Hematopoietic multipotent progenitor cell treated with erythropoietin and hydrocortisone succinate and interleukin-3 and kit ligand, for 8 days (in vitro differentiated cells): ENCODE measurements at places on chromosomes 7 and 10.
A peak's percentile ranks its signal among the peaks of the same experiment; 100 is the strongest.

GRCh38 chr7:51253157-51253556 is 63.5 kb downstream of the COBL start:
- DNase-seq, result no peak

DNA sequence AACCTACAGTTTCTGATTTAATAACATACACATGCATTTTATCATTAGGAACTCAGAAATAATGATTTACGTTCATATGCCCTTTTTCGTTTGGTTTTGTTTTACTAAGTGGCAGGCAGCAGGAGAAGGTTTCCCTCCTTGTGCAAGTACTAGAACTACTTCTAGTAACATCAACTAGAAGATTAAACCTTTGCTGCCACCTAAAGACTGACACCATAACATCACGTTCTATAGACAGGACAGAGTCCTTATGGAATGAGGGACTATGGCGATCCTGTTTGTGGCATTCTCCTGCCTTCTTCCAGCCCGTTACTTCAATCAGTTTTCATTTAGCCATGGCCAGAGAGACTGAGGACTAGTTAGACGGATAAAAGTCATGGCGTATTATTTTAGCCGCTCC is 53.2 kb downstream of the GAD2 start:
- DNase-seq, result peak; percentile 27

DNA sequence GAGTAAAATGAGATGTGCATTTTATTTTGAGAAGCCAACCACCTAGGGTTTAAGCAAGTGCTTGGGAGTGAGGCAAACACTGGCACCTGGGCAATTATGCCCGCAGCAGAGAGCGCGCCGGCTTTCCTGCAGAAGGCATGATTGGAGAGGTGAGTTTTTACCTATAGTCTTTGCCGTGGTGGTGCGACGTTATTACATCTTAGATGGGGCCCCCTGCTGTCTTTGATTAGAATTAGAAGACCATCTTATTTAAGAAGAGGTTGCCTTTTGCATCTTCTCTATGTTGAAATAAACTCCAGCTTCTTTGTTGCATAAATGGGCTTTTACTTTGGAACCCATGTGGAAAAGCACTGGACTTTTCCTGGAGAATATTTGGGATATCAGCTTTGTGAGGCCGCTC is 409.5 kb downstream of the GLRX3 start:
- DNase-seq, result no peak

DNA sequence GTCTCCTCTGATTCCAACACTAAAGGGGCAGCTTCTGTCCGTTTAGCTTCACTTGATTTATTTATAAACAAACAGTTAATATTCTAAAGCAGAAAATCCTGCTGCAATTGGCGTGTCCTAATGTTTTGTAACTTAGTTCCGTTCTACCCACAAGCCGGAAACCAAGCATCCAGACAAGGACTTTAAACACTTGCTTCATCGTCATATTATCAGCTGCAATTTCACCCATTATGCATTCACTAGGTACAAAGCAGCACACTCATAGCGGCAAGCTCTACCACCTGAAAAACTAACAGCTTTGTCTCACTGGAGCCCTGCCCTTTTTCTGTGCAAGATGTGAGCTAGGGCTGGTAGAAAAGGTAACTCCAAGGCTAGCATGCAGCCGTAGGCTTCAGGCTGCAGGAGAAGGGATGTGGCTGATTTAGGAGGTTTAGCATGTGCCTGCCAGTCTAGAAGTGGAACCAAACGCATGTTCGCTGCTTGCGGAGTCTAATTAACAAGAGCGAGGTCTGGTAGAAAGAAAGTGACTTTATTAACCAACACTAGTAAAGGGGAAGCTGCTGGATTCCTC is 43.7 kb upstream of the BPGM start:
- DNase-seq, result no peak

- no peak for DNase-seq
Observed at GRCh38 chr7:70630818-70631457, 501.0 kb upstream of the GALNT17 start.

GRCh38 chr7:38323156-38323555 is 49.7 kb upstream of the TARP start:
- no peak for DNase-seq

GRCh38 chr10:64010711-64011110 is 489.5 kb downstream of the REEP3 start:
- DNase-seq, result no peak

- no peak for DNase-seq
Observed at GRCh38 chr7:12094365-12094921, 116.7 kb upstream of the TMEM106B start.

GRCh38 chr10:78588194-78588811 is 480.5 kb upstream of the ZMIZ1 start:
- DNase-seq, result no peak

GRCh38 chr10:19133992-19134391 is 85.4 kb downstream of the MALRD1 start:
- DNase-seq, result no peak

DNA sequence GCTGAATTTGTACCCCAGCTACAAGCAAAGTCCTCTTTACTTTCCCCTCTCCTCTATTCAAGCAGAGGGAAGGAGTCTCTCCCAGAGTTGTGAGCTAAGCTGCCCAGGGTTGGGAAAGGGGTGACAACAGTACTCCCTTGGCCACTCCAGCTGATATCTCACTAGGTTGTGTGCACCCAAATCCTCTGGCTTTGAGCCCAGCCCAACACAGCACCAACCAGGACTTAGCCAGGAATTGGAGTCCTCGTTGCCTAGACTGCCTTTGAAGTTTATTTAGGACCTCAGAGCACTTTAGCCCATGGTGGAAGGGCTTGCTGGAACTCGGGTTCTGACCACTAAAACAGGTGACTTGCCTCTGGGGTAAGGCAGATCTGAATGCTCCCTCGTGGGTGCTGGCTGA is 35.7 kb upstream of the DYNC1I1 start:
- DNase-seq, result no peak

DNA sequence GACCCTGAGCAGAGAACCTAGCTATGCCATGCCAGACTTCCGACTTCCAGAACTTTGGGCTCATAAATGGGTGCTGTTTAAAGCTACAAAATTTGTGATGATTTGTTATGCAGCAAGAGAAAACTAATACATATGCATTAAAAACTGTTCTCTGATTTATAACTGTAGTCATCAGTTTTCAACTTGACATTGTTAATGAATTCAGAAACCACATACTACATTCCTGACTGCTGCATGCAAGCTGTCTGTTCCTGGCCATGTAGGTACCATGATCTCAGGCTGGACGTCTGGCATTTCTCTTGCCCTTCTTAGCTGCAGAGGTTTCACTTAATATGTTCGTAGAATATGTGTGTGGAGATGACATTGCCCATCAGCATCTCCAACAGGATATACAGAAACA is 28.4 kb downstream of the MKX start:
- no peak for DNase-seq

GRCh38 chr7:26212921-26213718 is 11.6 kb downstream of the CBX3 start:
- no peak for DNase-seq

GRCh38 chr7:120273476-120273975 is 551 bp downstream of the KCND2 start:
- no peak for DNase-seq

GRCh38 chr10:86312701-86313270 is 53.8 kb downstream of the GRID1 start:
- no peak for DNase-seq
